NCI-H2081 (cell line): ENCODE measurements at places on chromosomes 4 and X.

DNA sequence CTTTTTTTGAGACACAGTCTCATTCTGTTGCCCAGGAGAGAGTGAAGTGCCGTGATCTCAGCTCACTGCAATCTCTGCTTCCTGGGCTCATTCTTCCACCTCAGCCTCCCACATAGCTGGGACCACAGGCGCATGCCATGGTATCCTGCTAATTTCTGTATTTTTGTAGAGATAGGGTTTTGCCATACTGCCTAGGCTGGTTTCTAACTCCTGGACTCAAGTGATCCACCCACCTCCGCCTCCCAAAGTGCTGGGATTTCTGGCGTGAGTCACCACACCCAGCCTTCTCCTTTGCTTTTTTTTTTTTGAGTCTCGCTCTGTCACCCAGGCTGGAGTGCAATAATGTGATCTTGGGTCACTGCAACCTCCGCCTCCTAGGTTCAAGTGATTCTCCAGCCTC is 94.1 kb downstream of the PDS5A start:
- no peak for DNase-seq

DNA sequence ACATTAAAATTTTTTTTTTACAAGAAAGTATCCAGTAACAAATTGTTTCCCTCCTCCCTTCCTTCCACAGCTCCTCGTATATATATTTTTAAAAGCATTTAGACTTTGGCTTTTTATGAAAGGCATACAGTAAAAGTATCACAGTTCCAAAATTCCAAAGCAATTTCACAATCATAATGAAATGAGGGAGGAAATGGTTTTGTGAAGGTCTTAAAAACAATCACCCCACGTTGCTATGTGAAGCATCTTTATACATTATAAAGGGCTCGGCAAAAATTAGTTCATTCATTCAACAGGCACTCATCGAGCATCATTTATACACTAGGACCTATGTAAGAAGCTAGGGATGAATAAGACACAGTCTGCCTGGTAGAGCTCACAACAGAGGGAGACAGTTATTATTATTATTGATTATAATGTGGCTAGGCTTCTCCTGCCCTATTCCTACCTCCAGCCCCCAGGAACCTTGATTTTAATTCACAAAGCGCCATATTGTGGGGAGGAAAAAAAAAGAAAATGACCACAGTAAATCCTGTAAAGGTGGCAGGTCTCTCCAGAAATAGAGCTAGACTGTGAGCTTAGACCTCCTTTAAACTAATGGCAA is 239.9 kb downstream of the MAML3 start:
- DNase-seq = no peak

DNA sequence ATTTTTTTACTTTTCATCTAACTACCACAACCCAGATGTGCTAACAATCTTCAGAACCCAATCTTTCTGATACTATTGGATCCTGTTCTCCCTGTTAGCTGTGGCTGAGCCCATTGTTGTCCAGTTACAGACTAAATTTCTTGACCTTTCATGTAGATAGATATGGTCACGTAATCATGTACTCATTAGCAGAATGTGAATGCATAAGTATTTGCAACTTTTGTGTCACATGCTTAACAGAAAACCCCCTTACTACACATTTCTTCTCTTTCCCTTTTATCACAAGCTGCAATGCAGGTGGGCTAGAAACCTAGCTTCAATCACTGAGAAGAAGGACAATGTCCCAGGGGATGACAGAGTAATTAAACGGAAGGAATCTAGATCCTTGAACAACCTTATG is 13.1 kb upstream of the FAM13A start:
- no peak for DNase-seq

DNA sequence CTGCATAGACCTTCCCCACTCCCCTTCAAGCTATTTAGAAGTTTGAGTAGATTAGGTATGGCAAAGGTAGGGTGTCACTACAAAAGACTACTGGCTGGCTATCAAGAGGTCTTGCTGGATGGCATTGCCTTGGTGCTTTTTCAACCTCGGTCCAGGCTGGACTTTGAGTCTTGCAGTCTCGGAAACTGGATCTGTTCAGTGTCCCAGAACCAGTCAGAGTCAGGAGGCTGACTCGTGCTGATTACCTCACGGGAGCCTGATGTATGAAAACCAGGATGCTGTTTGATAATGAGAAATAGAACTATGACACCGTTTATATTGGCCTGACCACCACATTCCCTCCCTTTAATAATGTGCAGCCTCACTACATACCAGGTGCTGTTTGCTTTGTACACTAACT is 2.7 kb upstream of the PHKA1 start:
- DNase-seq = no peak

DNA sequence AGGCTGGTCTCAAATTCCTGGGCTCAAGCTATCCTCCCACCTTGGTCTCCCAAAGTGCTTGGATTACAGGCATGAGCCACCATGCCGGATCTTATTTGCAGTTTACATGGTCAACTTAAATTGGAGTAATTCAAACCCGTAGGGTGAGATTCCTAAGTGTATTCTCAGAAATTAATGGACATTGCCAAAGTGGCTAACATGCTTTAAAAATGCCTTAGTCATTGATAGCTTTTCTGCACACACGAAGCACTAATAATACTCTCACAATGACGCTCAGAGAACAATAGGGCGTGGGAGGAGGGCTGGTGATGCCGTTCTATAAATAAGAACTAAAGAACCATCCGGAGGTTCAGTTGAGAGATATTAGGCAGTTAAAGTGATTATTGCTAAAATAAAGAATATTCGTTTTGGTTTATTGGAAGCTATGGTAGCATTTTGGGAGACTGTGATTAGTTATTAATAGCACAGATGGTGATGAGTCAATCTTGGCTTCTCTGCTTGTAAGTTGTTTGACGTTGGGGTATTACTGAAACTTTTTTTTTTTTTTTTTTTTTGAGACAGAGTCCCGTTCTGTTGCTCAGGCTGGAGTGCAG is 79.1 kb downstream of the TRAPPC11 start:
- DNase-seq = no peak

- DNase-seq = no peak
These were observed 135.1 kb downstream of the RAPGEF2 start for GRCh38 chr4:159237975-159238374.

GRCh38 chr4:90071289-90072235 is 55.6 kb upstream of the CCSER1 start:
- no peak for DNase-seq

DNA sequence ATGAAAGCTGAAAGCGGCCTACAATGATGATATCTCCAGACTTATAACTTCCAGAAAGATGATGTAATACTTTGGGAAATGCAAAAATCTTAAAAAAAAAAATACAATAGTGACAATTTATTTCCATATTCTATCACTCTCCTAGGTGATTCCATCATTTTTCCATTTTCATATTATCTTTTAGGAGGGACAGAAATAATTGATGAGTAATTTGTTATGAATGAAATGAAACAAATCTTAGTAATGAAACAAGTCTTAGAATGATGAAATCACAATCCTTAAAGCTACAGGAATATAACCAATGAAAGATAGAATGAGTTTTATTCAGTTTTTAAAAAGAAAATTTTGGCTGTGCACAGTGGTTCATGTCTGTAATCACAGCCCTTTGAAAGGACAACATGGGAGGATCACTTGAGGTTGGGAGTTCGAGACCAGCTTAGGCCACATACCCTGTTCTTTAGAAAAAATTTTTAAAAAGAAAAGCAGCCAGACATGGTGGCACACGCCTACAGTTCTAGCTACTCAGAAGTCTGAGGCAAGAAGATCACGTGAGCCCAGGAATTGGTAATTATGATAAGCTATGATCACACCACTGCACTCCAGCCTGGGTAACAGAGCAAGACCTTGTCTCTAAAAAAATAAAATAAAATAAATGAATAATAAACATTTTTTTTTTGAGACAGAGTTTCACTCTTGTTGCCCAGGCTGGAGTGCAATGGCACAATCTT is 21.7 kb downstream of the CLOCK start:
- DNase-seq = no peak

DNA sequence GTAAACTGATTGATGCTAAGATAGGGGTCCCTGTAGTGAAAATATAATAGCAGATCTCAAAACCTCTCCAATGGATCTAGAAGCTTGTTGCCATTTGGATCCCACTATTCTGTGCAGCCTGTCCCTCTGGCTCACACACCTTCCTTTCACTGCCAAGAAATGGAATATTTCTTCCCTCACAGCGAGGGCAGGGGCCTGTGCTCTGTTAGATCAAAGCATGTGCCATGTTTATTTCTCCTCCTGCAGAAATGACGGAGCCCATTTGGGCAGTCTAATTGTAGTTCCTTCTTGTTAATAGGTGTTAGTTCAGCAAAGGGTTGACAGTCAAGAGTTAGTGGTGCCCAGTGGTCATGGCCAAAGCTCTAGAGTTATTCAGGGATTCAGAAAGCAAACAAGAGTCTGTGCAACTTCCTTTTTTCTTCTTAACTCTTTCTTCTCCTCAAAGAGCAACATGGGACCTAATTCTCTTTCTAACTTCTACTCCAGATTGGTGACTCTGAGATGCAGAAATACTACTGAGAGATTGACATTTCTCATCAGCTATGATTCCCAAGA is 106.8 kb downstream of the STOX2 start:
- DNase-seq = no peak

DNA sequence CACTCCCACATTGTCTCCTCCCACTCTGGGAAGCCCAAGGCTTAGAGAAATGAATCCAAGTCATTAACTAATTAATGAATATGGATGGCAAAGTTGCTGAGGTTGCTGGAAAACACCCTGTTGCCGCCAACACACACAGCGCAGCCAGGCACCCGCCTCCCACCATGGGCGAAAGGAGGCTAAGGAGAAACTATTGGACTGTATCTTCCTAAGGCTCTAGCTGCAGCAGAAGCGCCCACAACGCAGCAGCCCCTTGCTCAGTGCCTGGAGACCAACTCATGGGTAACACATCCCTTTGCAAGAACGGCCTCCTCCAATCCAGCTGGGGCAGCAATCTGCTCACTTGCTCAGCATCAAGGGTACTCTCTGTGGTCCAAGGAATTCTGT is 34.2 kb downstream of the TSC22D3 start:
- DNase-seq = no peak

- no peak for DNase-seq
These were observed 2.8 kb upstream of the AWAT1 start for GRCh38 chrX:70231666-70232065.

- no peak for DNase-seq
These were observed 51.4 kb downstream of the PROM1 start for GRCh38 chr4:16032396-16032770.

GRCh38 chr4:86706923-86707597 is 112.9 kb downstream of the PTPN13 start:
- no peak for DNase-seq

GRCh38 chr4:143625632-143626031 is 74.8 kb downstream of the FREM3 start:
- peak; percentile 12 for DNase-seq

GRCh38 chrX:63128509-63128908 is 222.6 kb downstream of the SPIN4 start:
- DNase-seq = no peak

DNA sequence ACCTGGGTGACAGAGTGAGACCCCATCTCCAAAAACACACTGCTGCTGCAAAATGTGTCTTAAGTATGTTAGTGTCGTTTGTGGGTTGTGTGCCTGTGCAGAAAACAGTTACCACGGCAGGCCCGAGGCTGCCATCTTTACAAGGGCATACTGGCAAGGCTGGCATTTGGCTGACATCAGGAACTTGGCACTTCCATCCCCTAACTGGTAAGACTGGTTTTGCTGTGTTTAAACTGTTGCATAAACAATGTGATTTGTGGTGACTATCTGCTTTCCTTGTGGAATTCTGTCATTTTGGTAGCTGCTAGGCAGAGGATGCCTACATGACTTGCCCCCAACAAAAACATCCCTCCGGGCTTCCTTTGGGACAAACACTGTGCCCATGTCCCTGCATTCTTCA is 12.3 kb downstream of the LRP2BP start:
- no peak for DNase-seq

GRCh38 chr4:103098756-103099440 is 736 bp downstream of the BDH2 start:
- DNase-seq = no peak

DNA sequence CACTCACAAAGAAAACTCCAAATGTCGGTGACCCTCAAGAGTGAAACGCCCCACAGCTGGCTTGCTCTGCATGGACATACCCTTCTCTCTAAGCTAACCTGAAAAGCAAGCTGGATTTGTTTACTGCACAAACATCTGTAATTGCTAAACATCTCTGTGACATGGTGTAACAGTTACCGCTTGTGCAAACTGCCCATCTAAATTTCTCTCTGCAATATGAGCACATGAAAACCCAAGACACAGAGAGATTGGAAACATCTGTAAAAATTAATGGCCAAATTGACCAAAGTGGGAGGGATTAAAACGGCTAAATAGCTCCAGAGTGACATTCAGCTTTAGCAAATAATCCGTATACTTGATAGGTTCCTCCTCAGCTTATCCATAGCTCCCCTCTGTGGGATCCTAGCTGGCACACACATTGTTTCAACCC is 155.0 kb upstream of the MAP3K15 start:
- DNase-seq = no peak

GRCh38 chr4:155692361-155692760 is 25.7 kb downstream of the GUCY1A1 start:
- no peak for DNase-seq
